ENCODE measurements at places on chromosomes 12 and 14.

DNA sequence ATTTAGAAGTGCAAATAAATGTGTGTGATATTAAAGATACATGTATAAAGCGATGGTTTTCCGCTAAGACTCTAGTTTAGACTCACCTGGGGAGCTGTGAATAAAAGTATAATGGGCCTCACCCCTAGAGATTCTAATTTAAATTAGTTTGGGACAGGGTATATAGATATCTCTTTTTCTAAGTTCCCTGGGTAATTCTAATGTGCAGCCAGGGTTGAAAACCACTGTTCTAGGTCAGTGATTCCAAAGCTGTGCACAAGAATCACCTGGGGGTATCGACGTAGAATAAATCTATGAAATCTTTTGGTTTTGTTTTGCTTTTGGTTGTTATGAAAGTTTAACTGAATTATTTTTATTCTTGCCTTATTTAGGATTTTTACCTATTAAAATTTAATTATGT, 302.1 kb downstream of the KCNH5 start:
- no peak for DNase-seq

- no peak for DNase-seq
Observed at GRCh38 chr12:75706786-75707605, 195.6 kb upstream of the KRR1 start.

GRCh38 chr14:66568220-66568619, 60.3 kb downstream of the GPHN start:
- DNase-seq: no peak

DNA sequence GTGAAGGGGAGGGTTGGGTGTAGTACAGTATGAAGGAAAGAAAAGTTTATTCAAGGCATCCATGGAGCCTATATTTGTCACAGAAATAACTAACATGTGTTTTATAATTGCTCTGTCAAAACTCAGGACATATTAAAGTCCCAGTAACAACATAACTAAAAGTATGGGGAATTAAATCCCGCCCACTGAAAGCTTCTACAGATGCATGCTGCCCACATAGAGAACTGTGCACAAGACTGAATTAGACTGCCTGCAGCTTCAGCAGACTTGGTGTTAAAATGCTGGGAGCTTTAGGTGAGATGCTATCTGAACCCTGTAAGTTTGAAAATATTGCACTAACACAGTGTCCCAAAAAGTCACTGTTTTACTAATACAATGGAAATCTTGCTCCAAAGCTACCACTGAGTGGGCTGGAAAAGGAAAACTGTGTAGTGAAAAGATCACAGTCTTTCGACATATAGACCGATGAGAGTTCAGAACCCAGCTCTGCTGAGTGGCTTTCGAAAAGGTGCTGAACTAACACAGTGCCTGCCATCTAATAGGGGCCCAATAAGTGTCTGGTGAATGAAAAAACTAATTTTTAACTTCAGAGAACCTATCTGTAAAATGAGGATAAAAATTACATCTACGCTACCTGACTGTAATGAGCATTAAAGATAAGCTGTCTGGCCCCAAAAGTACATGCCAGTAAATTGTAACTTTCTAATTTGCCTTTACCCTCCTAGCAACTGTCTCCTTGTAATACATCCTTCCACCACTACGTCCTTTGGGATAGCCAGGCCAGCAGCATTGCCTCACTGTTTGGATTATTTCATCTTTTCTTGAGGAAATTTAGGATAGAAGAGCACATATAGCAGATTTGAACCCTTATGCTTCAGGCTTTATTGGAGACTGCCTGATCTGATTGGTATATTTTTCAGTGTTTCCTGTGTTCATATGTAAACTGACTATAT, 237.6 kb downstream of the BCAT1 start:
- DNase-seq: no peak

- DNase-seq: no peak
Observed at GRCh38 chr12:26091822-26092221, 33.0 kb downstream of the BHLHE41 start.

DNA sequence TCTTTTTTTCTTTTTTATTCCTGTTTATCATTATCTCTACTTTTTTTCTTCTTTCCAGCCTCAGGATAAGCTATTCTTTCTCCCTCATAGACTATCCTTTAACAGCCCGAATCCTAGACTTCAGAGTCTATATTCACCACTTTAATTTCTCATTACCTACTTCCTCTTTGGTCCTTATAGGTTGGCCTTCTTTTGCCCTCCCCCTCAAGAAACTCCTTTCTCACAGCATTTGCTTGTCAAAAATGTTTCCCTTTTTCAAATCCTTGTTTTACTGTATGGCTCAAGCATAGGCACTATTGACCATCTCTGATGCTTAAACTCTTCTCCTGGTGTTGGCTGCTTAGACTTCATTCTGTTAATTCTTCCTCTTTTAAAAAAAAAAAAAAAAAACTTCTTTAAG, 52.5 kb downstream of the KIAA0586 start:
- DNase-seq: no peak
